Putamen (tissue), 1 donor: ENCODE measurements at places on chromosomes 4 and X.

- DNase-seq: no peak
Measured at GRCh38 chrX:66684196-66684595, 45.3 kb upstream of the EDA2R start.

- DNase-seq: peak; percentile 35
Measured at GRCh38 chrX:87338510-87338909, 179.1 kb upstream of the KLHL4 start.

DNA sequence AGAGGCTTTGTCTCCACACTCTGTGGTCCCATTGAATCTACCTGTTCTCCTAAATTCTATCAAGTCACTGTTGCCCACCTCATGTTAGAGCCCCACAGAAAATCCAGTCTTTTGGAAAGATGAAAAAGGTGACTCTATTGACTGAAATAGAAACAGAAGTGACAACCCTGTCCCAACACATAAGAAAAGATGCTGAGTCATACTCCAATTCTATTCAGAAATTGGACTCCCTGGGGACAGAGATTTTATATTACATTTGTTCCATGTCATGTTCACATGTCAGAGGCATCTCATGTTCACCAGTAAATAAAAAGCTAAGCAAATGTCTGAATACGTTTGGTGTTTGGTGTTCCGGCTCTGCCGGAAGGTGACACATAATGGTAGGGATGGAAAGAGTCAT, 2.9 kb upstream of the GRPR start:
- DNase-seq: no peak

DNA sequence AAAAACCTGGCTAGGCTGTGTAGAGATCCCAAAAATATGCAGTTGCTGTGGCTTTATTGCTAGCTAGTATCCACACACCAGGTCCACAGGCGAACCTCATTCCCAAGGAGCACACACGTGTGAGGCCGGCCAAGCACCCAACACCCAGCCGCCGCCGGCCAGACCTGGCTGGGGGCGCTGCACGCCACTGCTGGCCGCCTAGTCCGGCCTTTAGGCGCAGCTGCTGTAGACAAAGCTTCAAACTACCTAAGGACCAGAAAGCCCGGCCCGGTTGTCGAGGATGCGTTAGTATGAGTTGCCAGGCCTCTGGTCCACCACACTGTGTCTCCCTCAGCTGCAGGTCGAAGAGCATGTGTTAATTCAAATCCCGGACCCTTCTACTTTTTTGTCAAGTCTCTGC, 3.1 kb downstream of the POU3F4 start:
- DNase-seq: no peak

GRCh38 chr4:31088600-31089230, 368.5 kb downstream of the PCDH7 start:
- no peak for DNase-seq

DNA sequence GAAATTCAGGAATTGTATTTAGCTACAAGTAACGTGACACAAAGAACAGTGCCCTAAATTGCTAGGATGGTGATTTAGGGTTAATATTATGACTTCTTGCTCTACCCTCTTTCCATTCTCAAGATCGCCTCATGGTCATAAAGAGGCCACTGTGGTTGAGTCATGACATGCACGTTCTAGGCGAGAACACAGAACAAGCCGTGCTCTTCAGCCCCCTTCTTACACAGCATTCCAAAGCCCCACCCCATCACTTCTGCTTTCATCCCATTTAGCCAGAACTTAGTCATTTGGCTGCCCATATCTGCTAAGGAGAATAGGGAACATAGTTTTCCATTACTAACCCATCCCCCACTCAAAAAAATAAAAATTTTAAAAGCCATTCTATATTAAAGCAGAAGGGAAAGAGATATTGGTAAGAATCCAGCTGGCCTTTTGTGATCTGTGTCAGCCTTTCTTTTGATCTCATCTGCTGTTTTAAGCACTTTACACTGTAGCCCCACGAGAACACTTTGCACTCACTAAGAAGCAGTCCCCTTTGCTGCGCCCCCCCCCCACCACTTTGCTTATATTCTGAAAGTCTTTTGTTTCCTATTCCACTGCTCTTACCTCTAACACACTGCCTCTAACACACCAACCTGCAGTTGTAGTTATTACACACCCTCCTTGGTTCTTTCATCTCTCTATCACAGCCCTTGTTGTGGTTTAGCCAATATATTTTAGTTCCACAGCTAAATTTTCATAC, 28.4 kb downstream of the NPNT start:
- no peak for DNase-seq
